ENCODE measurements at places on chromosomes 2 and 18.

DNA sequence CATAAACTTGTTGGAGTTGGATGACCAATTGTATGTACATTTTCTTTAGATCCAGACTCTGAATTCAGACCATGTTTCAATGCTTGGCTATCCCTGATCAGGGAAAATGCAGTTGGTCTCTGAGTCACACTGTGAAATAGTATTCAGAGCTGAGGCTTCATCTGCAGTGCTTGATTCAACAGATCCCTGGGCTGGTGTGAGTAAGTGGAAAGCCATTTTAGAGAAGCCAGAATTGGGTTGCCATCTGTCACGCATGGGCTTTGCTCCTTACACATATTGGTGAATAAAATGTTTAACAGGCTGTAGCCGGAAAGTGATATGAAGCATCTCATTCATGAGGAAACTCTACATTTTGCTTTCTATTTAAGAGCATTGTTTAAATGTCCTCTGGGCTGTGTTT lies 50.0 kb upstream of the ACYP2 start:
- DNase-seq: no peak

GRCh38 chr18:43620936-43621335 lies 343.6 kb upstream of the SYT4 start:
- DNase-seq: no peak

- no peak for DNase-seq
Observed at GRCh38 chr2:172373766-172374165, 53.6 kb upstream of the ITGA6 start.

- no peak for DNase-seq
Observed at GRCh38 chr2:203623661-203624060, 82.8 kb upstream of the CD28 start.

DNA sequence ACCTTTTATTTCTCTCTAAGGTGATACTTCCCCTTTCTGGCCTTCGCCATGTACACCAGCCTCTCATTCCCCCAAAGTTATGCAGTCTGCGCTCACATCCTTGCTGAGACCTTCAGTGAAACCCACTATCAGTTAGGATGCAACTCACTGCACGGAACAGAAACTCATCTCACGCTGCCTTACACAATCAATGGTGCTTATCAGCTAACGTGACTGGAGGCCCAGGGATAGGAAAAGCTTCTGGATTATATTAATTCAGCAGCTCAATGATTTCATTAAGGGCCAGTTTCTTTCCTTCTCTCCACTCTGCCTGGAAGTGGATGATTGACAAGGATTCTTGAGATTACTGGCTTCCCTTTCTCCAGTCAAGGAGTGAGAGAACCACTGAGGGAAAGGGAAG lies 44.8 kb downstream of the CDH2 start:
- no peak for DNase-seq

DNA sequence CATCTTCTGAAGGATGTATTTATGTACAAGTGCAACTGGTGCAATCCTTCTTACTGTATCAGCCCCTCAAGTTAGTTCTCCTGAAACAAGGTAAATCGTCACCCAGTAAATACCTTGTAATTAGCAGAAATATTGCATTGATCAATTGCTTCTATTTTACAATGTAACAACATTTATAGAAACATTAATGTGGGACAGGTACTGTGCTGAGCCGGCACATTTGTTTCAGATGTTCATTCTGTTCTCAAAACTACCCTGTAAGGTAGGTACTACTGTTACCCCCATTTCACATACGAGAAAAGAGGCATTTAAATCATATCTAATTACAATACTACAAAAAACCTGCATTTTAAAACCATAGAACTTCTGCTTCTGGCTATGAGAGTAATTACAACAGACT lies 19.5 kb downstream of the RTN4 start:
- DNase-seq: no peak

DNA sequence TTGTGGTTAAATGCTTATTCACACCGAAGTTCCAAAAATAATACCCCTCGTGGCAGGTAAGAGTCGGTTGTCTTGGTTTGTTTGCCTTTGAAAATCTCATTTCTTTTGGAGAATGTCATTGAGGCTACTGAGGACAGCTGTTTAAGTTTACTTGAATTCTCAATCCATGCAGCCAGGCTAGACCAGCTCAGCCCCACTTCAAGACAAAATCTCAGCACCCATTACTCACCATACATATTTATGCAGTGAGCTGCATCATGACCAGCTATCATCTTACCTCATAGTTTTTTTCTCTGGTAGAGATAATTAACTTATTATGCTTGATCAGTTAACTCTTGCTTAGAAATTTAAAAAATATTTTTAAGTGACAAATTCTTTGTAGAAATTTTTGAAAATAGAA lies 115.9 kb downstream of the HAUS1 start:
- DNase-seq: no peak

- DNase-seq: no peak
Observed at GRCh38 chr2:208294482-208295024, 28.5 kb downstream of the PIKFYVE start.

DNA sequence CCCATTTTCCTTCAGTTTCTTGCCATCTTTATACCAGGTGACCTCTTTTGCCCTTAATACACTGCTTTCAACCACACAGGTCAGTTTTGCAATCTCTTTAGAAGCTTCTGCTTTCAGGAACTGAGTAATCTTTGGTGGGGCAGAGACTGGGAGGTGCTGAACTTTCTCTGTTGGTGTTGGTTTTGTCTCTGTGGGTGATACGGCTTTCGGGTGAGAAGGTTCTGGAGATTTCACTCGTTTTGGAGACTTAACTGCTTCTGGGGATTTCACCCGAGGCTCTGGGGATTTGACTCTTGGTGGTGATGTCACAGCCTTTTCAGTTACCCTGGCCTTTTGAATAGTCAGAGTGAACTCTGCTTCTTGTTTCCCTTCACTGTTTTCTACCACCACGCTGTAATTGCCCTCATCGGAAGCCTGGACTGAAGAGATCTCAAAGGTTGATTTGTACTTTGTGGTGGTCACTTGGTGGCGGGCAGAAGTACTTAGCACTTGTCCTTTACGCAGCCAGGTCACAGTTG lies 50.4 kb downstream of the PLEKHA3 start:
- DNase-seq: no peak

DNA sequence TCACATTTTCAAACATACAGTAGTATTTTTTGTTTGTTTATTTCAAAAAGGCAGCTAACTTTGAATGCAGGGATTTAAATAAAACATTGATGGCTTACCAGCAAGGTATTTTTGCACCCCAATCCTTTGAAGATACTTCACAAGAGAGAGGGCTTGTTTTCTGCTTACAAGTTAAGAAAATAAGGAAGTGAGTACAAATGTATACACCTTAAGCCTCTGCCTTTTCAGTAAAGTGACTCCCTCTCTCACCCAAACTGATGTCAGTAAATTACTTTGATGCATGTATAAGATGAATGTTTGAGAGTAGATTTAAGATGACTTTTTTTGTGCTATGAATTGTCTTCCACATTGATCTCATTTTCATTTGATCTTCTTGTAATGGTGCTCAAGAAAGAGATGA lies 820.0 kb downstream of the CPS1 start:
- DNase-seq: no peak

DNA sequence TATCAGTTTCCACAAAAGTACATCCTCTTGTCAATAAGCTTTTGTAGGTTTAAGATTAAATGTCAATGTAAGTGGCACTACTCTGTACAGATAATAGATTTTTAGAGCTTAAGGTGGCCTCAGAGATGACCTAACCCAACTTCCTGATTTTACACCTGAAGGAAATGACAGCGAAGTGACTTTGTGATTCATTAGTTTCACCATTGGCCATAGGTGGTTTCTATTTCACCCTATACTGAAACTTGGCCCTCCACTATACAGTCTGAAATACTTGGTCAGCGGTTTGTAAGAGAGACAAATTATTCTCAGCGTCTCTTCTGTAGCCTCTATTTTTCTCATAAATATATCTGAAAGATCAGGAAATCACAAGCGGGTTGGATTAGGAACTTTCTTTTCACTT lies 330.4 kb upstream of the FAM98A start:
- no peak for DNase-seq

DNA sequence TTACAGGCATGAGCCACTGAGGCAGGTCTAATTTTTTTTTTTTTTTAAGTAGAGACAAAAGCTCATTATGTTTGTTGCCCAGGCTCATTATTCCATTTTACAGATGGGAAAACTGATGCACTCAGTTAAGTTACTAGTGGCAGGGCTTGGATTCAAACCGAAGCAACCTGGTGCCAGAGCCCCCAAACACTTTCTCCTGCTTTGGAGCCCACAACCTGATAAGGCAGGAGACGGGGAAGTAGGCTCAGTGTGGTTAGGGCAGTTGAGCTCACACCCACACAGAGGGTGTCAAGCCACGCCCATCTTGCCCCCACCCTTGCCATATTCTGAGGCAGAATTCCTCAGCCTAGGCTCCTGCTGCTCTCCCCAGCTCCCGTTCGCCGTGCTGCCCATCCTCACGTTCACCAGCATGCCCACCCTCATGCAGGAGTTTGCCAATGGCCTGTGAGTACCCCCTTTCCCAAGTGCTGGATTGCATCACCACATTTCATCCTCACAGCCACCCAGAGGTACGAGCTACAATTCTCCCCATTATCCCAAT lies 5.8 kb upstream of the CTDSP1 start:
- no peak for DNase-seq

DNA sequence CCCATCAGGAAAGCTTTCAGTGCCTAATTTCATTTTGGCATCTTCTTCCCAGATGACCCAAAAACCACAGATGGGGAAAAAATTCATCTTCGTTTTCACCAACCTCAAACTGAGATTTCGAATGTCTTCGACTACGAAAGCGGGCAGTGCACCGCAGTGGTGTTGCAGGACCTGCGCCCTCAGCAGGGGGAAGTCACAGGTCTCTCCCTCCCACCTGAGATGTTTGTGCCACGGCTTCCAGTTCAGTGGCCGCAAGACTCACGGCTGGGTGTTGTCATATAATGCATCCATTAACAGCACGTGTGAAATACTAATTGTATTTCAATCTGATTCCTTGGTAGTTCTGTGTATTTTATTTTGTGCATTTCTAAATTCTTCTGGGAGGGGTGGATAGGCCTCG lies 66.2 kb upstream of the SALL3 start:
- no peak for DNase-seq

DNA sequence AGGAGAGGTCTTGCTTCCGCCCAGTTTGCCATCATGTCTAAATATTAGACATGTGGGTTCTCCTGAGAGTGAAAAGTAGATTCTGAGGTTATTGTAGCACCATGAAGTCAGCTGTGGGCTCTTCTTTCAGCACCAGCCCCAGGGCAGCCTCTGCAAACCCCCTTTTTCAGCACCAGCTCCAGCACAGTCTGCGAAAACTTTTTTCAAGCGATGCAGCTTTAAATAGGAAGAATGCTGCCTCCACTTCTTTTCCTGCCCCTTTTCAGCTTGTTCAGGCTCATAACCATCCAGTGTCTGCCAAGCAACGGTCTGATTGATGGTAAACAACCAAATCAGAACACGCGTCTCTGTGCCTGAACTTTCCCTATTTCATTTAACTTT lies at the start of gene COL5A2:
TSS of gene COL5A2 (minus strand) at position 192 of the 381 bp plus-strand sequence. CDS start at position 35, 157 bp downstream.
- peak; percentile 53 for DNase-seq

DNA sequence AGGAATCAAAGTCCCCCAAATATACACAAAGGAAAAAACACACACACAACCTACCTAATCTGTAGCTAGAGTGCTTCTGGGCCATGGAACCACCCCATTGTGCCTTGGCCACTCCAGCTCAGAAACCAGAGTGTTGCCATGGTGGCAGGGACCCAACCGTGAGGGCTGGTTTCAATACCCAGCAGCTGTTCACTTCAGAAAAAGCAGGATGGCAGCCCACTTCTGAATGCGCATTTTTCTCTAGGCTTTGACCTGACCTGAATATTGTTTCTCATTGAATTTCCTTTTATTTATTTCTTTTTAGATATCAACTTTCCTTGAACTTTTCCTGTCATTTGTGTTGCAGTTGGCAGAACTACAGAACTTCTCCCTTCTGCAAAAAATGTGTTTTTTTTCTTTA lies 43.0 kb upstream of the EHBP1 start:
- DNase-seq: no peak

DNA sequence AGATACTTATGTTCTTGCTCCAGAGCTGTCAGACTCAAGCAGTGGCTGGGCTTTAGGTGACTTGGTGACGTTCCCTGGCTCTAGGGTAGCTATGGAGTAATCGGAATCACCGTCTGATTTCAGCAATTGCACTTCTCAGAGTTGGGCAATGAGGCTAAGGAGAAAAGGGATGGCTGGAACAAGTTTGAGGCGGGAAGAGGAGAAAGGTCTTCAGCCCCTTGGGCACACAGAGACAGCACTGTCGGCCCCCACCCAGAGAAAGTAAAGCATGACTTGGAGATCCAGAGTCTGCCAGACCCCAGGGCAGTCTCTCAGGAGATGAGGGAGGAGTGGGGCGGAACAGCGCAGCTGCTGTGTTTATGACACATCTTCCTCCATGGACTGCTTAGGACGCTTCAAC lies 114.5 kb downstream of the KLHL29 start:
- no peak for DNase-seq

DNA sequence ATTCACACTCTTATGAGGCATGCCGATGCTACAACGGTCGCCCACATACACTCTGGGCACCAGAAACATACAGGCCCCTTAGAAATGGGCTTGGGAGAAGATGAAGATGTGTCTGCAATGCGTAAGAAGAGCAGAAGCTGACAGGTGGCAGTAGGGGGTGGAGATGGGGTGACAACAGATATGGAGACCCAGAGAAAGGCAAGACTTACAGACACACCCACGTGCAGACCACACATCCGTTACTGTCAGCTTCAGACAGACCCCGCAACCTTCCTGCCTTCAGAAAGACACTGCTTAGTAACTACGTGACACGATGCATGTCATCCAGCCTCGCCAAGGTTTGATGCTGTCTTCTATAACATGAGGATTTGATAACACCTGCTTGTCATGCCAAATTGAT lies 89.5 kb downstream of the ZFP36L2 start:
- DNase-seq: no peak

DNA sequence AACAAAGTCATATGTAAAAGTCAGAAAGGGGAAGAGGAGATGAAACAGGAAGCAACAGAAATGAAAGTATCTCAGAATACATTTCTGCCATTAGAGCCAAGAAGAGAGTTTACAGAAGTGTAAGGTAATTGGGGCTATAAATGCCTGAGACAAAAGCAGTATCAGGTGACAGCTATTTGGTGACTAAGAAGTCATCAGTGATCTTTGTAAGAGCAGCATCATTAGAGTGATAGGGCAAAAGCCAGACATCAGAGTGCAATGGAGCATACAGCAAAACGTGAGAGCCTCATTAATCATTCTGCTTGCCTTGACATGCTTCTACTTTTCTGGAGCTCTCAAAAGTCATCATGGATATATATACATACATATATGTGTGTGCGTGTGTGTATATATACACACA lies 804.7 kb upstream of the PIK3C3 start:
- DNase-seq: no peak

DNA sequence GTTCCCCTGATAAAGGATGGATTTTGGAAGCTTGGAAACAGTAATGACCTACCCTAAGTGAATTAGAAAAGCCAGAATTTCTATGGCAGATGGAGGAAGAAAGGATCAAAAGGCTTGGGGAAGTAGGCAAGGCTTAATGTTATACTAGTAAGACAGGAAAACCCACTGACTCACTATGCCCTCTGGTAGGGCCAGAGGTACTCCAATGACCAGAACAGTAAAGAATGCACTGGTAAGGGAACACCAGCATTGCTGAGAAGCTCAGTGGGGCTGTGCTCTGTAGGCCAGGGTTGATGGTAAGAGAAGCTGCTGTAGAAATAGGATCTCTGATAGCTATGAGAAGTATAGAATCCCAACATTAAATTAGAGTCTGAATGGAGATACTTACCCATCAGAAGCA lies 126.4 kb downstream of the GFPT1 start:
- no peak for DNase-seq
